Epithelial cell of esophagus (primary cell): ENCODE measurements at places on chromosomes 6 and 20.

DNA sequence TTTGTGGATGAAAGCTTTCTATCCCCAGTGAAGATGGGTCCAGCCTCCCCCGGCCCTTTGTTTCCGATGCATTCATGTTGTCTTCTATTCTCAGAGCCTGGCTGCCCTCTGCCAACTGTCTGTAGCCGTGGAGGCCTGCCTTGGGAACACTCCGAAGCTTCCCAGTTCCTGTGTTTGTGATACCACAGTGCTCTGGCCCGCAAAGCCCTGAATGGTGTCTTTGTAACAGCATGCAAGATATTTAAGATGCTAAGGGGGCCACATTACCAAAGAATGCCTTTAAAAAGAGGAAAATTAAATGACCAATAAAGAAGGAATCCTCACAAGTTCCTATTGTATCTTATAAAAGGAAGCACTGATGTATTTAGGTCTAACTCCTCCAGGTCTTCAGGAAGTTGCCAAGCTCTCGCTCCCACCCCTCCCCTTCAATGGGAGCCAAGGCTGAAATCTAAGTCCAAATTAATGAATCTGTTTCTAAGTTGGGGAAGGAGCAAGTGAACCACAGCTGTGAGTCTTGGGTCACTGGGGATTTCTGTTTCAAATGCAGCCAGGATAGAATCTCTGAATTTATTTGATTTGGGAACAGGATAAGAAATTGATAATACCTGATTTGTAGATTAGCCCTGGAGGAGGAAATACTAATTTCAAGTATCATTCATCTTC, 596.1 kb downstream of the QKI start:
- no peak for DNase-seq

DNA sequence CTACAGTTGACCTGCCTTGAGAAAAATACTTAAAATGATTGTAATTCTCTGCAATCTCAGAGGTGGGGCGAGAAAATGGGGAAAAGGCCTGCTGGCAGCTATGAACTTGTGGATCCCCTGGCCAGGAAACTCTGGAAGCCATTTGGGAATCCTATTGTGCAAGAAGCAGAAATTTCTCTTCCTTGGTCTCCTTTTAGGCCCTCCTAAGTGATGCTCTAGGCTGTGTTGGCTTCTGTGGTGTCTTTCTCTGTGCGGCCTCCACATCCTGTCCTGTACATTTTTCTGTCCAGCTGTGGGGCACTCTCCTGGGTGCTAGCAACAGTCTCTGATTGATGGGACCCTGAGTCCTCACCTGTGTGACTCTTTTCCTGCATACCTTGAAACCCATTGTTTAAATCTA, 290.9 kb downstream of the FARS2 start:
- DNase-seq = no peak

DNA sequence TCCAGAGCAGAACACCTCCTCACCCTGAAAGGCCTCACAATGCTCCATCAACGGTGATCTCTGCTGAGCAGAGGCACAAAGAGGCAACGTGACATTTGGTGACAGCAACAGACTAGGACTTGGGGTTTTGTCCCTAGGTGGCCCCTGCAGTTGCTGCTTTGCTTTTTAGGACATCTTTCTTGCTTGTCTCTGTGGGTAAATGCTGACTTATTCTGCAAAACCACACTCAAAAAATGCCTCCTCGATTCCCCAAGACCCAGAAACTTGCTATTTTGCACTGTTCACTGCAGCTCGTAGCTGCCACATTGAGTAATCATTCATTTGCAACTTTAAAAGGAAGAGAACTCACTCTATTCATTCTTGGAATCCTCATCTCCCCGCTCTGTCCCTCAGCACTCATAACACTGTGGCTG, 209.9 kb downstream of the LY86 start:
- DNase-seq = no peak

- no peak for DNase-seq
Observed at GRCh38 chr20:53660947-53661381, 67.3 kb upstream of the ZNF217 start.

- no peak for DNase-seq
Observed at GRCh38 chr20:50746138-50746940, 15.0 kb downstream of the PARD6B start.

DNA sequence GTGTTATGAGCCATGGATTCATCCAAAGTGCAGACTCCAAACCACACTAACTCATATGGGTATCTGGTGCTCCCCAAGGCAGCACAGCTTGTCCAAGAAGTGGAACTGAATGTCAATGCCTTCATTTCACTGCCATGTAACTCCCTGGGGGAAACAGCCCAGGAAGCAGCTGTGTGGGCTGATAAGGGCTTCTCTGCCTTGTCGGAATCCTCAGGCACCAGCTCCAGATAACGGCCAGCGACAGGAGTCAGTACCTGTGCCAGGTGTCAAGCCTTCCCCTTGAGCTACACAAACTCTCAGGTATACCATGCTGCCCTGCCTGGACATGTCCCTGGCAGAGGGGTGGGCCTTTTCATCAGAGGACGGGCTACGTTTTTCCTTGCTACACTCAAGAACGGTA, 751.9 kb upstream of the CHD6 start:
- DNase-seq = no peak

GRCh38 chr20:10654250-10654610, 19.6 kb downstream of the JAG1 start:
- no peak for DNase-seq

DNA sequence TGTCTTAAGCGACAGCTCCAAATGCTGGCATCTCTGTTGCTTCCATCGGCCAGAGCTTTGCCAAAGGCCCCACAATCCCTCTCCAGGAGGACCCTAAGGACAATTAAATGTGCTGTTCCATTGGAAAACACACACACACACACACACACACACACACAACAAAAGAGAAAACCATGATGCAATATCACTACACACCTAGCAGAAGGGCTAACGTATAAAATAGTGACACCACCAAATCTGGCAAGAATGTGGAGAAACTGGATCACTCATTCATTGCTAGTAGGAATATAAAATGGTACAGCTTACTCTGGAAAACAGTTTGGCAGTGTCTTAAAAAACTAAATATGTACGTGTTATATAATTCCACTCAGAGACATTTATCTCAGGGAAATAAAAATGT, 13.0 kb upstream of the TMEM14A start:
- DNase-seq = peak; percentile 21

- peak; percentile 73 for DNase-seq
Observed at GRCh38 chr20:37898233-37899104, 4.5 kb upstream of the VSTM2L start.
